ENCODE measurements at places on chromosomes 12 and 14.

DNA sequence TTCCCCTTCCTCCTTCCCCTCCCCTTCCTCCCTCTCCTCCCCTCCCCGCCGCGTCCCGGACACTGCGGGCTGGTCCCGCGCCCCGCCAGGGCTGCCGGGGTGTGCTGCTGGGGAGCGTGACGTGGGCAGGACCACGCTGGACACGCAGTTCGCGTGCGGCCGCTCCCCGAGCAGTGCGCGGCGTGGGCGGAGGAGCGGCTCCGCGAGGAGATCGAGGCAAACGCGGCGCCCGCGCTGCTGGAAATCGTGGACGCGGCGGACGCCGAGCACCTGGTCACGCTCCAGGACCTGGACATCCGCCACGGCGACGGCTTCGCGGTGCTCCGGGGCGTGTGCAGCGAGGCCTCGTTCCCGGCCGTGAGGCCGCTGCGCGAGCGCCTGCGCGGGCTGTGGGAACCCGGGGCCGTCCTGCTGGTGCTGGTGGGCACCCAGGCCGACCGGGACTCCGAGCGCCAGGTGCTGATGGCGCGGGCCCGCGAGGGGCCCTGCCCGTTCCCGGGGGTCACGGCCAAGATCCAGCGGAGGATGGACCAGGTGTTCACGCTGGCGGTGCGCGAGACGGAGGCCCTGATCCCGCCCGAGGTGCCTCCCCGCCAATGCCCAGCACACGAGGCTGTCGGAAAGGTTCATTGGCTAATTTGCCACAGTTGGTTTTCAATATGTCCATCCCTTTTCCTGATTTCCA, 84.3 kb downstream of the TNFAIP2 start:
- no peak for DNase-seq

DNA sequence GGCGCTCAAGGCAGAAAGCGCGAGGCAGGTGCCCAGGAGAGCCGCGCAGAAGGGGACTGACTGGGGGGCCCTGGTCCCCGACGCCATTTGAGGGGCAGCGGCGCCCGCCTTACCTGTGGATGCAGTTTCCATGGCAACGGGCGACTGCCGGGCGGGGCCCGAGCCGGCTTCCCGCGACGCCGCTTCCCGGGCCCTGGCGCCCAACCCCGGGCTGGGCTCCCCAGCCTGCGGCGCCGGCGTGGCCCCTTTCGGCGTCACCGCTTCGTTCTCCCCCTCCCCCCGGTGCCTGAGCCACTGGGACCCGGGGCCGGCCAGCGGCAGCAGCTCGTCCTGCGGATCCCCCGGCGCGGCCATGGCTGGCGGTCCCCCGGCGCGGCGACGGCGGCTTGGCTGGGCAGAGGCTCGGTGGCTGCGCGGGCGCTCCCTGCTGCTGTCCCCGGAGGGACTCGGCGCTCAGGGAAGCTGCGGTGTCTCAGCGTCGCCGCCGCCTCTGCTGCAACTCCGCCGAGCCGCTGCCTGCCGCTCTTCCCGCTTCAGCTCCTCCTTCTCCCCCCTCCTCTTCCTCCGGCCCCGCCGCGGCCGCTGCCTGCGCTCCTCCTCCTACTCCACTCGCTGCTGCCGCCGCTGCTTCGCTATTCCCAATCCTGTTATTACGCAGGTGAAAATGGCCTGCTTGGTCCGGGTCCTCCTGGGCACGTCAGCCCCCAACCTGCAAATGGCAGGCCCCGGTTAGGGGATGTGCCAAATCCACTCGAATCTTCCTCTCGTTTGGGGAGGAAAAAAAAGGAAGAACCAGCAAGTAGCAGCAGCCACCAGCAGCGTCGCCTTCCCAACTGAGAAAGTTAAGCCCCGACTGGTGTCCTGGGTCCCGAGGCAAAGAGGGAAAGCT, at the start of gene RTN1:
Gene RTN1, minus strand, starts transcription at position 500 of the 889 bp plus-strand sequence. Its CDS starts 146 bp downstream, at position 354.
- no peak for DNase-seq

GRCh38 chr12:95731519-95731958, 59.0 kb downstream of the NTN4 start:
- DNase-seq, result no peak

GRCh38 chr12:74426091-74426490, 111.5 kb upstream of the ATXN7L3B start:
- DNase-seq, result no peak
